ENCODE measurements at places on chromosomes 7 and 10.

GRCh38 chr10:124996854-124997215 lies 54.9 kb downstream of the ZRANB1 start:
- DNase-seq: no peak

- no peak for DNase-seq
These were observed 99.0 kb upstream of the FZD1 start for GRCh38 chr7:91165006-91165845.

DNA sequence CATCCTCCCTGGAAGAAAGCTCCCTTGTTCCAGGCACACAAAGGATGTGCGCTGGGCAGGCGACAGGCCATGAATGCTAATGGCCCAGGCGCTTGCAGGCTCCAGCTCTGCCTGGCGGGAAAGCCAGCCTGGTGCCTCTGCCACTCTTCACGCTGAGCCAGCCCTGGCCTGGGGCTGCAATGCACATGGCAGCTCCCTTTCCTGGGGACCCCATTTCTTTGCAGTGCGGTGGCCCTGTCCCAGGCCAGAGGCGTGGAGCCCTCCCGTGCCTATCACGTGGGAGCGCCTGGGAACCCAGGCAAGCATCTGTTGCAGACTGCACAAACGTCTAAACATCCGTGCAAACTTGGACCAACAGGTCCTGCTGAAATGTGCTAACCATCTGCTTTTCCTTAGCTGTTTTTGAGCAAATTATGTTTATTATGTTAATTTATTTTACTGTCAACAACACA lies 152.1 kb upstream of the LYZL2 start:
- DNase-seq: no peak

- DNase-seq: no peak
These were observed 179.5 kb upstream of the TMEM106B start for GRCh38 chr7:12031638-12032037.

GRCh38 chr7:47100817-47101435 lies 481.0 kb downstream of the TNS3 start:
- no peak for DNase-seq

GRCh38 chr10:72379062-72379461 lies 24.3 kb upstream of the DNAJB12 start:
- DNase-seq: no peak

DNA sequence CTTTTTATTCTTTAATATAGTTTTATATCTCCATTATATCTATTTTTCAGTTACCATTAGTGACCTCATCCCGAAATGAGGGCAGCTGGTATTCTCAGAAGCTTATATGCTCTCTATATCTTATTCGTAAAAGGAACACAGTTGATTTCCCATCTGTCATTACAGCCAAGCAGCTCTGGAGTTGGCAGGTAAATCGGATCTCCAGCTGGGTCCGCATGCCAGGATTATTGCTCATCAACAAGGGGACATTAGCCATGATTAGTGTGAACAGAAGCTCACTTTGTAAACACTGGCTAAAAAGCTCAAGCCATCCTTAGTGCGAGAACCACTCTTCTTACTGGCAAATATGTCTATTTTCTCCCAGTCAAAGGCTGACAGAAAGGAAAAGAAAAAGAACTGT lies 180.3 kb downstream of the NPSR1 start:
- DNase-seq: no peak

DNA sequence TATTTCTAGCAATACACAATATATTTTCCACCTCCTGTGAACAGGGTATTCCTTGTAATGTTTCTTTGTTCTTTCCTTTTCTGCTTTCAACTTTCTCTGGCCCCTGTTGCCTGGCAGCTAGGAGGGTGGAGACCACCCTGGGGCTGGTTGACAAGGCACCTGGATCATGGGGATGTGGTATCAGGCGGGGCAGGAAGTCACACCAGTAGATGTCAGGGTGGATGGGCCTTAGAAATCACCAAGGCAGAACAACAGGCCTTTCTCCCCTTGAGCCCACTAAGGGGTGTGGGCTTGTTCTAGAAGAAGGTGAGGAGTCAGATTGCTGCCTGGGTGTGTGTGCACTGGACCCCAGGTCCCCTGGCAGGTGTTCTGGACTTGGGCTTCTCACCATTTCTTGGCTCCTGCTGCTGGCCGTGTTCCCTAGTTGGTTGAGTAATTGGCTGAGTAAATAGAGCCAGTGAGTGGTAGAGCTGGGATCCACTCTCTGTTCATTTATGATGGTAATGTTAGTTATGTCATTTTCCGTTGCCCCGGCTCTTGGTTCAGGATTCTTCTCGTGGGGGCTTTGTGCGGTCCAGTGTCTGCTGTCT lies 24.9 kb downstream of the ZNF783 start:
- no peak for DNase-seq

- no peak for DNase-seq
These were observed 144.6 kb upstream of the GPR26 start for GRCh38 chr10:123521556-123521955.

DNA sequence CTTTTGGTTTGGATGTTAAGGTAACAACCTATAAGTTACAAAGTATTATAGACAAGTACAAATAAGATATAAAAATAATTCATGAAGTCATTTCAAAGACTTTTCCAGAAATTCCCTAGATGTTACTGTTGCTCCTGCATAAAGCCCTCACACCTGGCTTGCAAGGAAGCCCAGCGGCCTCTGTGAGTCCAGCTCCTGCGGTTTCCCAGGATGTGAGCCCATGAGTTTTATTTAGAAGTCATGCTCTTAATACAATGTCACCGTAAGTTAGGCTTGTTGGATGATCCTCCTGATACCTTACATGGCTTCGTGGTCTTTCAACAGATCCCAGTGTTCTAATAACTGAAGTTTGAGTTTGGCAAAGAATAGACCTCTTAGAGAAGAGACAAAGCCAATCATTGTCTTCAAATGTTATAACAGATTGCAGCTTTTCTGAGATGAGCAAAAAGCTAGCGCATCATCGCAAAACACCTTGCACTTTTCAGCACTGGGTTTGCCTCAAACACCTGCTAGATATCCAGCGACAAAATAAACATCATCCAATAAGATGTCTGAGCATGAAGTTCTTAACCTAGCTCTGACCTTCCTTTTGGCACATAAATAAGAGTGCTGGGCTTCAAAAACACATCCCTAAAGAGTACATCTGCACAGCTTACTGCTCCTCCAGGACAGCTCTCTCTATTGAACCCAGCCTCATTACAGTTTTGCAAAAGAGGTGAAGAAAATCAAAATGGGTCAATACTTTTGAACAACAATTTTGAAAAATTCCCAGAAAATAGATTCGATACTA lies 3.6 kb downstream of the FAM171A1 start:
- no peak for DNase-seq

DNA sequence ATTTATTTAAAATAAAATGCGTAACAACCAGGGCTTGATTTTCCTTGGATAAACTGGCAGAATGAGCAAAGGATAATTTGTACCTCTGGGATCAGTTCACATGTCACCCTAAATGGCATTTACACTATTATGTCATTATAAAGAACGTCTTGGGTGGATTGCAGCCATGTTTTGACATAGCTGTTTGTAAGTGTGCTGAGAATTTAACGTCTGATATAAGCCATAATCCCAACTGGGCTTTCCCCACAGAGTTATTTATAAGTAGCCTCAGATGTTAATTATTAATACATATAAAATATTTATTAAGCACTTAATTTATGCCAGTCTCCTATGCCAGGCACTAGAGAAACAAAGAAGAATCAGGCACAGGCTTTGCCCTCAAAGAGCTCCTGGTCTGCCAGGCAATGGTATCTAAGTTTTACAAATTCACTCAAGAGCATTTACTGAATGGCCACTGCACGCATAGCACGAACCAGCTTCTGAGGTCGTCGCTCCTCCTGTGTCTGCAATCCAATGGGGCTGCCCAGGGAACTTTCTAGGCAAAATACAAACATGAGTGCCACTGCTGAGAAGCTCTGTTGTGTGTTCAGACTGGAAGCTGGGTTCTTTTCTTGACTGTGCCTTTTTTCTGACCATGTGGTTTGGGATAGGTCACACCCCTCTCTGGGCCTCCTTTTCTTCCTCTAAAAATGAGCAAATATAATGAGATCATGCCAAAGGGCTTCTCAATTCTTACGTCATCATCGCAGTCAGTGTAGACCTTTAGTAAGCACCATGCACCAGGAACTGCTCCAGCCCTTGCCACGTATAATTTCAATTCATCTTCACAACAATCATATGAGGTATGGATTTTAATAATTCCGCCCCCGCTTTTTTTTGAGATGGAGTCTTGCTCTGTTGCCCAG lies 11.3 kb upstream of the CTBP2 start:
- no peak for DNase-seq

DNA sequence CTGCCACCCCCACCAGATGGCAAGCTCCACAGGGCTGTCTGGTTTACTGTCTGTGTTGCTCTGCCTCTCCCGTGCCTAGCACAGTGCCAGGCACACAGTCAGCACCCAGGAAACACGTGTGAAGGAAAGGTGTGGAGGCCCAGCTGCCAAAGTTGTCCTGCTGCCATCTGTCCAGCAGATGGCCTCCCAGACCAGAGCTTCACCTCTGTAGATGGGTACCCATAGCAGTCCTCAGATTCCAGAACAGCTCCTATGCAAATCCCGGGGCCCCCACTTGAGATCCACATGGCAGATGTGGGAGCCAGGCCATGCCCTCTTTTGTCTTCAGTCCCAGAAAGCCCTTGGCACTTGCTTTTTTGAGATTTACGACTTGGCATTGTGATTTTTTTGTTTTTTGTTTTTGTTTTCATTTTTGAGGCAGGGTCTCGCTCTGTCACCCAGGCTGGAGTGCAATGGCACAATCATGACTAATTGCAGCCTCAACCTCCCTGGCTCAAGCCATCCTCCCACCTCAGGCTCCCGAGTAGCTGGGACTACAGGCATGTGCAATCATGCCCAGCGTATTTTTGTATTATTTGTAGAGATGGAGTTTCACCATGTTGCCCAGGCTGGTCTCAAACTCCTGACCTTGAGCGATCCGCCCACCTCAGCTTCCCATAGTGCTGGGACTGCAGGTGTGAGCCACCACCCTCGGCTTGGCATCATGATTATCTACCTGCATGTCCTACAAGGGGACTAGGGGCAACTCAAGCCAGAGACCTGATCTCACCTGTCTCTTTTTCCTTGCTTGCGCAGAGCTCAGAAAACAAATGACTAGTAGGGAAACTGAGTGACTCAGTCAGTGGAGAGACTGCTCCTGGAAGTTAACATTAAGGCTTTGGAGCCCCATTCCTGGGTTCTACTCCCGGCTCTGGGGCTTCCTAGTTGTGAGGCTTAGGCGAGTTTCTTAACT lies 16.9 kb upstream of the PALD1 start:
- no peak for DNase-seq

GRCh38 chr7:52938455-52939133 lies 96.8 kb upstream of the POM121L12 start:
- DNase-seq: no peak

GRCh38 chr7:127587663-127588018 lies 570 bp upstream of the ARF5 start:
- DNase-seq: no peak

DNA sequence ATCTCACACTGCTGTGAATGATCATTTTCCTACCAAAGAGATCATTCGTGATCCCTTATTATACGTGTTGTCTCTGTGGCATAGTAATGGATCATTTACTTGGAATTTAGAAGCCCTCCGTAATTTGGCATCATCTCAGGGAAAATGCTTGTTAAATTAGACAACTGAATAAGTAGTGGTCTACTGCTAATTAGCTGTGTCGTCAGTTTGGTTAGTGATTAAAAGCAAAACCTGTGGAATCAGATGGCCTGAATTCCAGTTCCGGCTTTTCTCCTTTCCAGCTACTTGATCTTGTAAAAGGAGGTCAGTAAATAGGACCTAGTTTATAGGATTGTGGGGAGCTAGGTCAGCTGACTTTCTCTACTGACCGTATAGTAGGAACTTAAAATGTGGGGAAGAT lies 65.6 kb downstream of the RBM33 start:
- DNase-seq: no peak

DNA sequence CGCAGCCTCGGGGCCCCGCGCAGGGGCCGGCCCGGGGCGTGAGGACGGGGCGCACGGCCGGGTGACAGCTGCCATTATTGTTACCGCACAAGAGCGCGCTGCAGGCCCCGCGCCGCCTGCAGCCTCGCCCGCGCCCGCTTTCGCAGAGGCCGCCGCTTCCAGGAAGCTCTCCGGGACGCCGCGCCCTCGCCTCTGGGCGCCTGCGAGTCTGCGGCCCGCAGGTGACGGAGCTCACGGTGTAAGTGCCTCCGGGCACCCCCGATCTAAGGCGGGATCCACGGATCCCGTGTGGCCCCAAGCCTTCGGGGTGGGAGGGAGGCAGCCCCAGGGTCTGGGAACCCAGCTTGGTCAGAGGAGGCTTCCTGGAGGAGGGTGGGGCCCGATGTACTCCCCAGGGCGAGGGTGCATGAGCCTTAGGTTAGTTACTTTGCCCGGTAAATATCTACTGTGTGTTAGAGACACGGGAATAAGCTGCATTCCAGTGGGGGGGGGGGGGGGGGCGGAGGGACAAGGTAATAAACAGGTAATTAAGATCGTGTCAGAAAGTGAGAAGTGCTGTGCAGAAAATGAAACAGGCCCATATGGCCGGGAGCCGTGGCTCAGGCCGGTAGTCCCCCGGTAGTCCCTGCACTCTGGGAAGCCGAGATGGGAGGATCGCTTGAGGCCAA lies 638 bp downstream of the IQCE start:
- DNase-seq: no peak
